ENCODE measurements at places on chromosomes 3 and 15. TPM values are rescaled to one million over a fixed set of nuclear protein-coding genes. Genes with fewer than 3 reads are reported as not detected.

CCRL2 gene
- 21.3 TPM for total RNA-seq

KBTBD8 gene
- total RNA-seq, result 12.9 TPM

KLF15 gene
- 9.5 TPM for total RNA-seq

DNA sequence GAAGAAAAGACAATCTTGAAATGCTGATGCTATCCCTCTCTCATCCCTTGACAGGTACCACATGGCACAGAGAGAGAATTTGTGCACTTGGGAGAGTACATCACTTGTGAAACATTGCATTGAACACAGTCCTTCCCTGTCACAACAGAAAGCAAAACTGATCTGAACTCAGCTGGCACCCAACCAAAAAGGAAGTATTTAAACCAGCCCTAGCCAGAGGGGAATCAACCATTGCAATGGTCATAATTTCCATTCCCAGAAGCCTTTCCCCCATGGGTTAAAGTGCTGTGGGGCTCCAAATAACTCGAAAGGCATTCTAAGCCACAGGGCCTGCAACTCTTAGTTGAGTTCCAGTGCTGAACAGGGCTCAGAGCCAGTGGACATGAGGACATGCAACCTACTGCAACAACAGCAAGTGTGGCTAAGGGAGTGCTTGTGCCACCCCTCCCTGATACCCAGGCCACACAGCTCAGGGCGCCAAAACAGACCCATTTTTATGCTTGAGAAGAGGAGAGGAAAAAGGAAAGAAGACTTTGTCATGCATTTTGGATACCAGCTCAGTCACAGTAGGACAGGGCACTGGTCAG lies 530.8 kb upstream of the BCHE start:
- no peak for DNase-seq

DNA sequence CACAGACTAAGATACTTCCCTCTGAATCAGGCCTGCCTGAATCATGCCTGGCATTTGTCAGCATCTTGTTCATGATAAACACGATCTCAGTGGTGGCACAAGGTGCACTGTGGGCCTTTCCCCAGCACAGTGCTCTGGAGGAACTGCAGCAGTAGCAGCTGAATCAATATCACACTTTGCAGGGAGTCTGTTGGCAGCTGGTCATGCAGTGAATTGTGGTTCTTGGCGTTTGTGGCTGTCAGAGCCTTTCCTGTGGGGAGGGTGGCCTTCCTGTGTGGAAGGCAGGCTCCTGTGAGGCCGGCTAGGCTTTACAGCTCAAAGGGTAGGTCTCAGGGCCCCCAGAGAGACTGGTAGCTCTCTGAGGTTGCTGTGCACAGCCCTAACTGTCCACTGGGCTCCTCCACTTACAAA lies 54.4 kb upstream of the TLE3 start:
- DNase-seq, result no peak

DNA sequence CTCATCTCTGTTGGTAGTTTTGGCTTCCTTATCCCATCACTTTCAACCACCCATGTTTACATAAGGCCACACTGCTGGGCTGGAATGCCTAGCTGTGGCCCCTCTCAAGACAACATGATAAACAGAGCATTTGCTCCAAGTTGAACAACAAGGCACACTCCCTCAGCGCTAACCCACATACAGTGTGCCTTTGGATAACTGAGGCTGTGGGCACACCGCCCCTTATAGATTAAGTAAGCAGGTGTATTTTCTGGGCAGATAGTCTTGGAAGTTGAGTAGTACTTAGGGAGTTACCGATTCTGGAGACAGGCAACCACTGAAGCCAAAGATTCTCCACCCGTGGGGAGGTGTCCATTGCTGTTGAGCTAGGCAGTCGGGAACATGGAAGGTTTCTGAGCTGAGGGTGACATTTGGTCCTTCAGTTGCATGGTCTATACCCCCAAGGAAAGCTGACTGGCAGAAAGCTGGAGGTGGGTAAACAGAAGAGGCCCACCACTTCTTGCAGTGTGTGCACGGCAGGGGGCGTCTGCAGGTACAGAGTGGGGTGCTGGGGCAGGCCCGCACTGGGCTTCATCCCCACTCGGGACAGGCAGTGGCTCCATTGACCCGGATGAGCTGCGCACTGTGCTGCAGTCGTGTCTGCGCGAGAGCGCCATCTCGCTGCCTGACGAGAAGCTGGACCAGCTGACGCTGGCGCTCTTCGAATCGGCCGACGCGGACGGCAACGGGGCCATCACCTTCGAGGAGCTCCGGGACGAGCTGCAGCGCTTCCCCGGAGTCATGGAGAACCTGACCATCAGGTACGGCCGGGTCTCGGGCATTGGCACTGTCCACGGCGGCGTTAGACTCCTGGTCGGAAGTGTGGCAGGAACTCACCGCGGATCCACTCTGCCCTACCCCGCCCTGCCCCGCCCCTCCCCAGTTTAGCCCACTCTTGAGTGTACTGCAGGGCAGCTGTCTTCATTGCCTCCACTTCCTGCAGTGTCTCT lies 16.8 kb downstream of the NOX5 start:
- DNase-seq, result peak; percentile 87

GRCh38 chr3:161766331-161766730 lies 269.7 kb downstream of the OTOL1 start:
- no peak for DNase-seq

All from spleen (tissue), 13 donors.